Endothelial cell (in vitro differentiated cells): ENCODE measurements at places on chromosomes 3 and 15. TPM values are rescaled to one million over a fixed set of nuclear protein-coding genes. Genes with fewer than 3 reads are reported as not detected.

Gene IL16
- total RNA-seq = 29.6 TPM

Gene PARP6
- total RNA-seq = 77.4 TPM

Gene KNG1
- not detected for total RNA-seq

Gene MYNN
- total RNA-seq = 13.0 TPM

Gene PLIN1
- 0.64 TPM for total RNA-seq

Gene C2CD4A
- 0.18 TPM for total RNA-seq

Gene TTLL13
- not detected for total RNA-seq

Gene ITGA11
- 0.28 TPM for total RNA-seq

Gene CMTM8
- total RNA-seq = 16.2 TPM

DNA sequence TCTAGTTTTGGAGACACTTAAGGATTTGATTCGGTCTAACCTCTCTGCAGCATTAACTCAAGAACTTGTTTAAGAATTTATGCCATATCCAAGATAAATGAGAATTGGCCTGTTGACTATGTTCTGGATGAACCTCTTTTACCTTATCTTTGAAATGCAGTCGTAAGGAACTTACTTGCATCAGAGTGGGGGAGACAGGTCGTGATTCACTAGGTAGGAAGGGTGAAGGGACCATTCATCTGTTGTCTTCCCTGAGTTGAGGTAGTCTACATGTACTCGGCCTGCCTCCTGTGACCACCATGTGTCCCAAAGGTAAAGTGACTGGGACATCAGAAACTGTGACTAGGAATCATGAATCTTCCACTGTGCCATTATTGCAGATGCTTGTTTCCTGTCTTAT lies 248.0 kb upstream of the P2RY1 start:
- no peak for DNase-seq

GRCh38 chr3:62132027-62132602 lies 241.2 kb downstream of the FEZF2 start:
- no peak for DNase-seq

GRCh38 chr3:8767667-8768363 lies 1.6 kb downstream of the OXTR start:
- peak; percentile 46 for DNase-seq

GRCh38 chr3:38490281-38491030 lies 5.7 kb upstream of the EXOG start:
- DNase-seq = no peak

- no peak for DNase-seq
These were observed 4.6 kb downstream of the ACSBG1 start for GRCh38 chr15:78229431-78230406.

DNA sequence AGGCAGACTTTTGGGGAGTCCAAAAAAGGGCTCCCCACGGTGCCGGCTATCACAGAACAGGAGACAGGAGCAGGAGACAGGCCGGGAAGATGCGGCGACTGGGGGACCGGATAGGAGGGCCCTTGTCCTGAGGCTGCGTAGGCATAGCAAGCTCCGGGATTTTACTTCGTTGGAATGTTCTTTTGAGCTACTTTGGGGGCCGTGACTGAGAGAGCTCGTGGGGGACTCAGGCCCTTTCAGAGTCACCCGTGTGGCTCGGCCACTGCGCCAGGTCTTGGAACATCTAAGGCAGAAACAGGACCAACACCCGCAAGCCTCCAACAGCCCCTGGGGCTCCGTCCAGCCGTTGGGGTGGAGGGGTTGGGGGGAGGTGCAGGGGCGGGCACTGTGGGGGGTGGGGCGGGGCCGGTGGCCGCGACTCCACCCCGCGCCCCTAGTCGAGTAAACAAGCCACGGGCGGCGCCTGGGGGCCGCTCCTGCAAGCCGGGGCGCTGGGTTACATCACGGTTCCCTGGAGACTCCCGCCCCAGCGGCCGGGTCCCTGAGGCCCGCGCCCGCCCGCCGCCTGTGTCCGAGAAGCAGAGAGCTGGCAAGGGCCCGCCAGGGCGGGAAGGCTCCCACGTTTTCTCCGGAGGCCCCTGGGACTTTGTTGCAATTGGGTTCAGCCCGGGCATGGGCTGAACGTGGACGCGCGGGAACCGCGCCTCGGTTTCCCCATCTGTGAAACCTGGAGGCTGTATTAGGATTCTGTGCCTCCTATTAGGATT lies 23.3 kb upstream of the C15orf39 start:
- DNase-seq = peak; percentile 35

DNA sequence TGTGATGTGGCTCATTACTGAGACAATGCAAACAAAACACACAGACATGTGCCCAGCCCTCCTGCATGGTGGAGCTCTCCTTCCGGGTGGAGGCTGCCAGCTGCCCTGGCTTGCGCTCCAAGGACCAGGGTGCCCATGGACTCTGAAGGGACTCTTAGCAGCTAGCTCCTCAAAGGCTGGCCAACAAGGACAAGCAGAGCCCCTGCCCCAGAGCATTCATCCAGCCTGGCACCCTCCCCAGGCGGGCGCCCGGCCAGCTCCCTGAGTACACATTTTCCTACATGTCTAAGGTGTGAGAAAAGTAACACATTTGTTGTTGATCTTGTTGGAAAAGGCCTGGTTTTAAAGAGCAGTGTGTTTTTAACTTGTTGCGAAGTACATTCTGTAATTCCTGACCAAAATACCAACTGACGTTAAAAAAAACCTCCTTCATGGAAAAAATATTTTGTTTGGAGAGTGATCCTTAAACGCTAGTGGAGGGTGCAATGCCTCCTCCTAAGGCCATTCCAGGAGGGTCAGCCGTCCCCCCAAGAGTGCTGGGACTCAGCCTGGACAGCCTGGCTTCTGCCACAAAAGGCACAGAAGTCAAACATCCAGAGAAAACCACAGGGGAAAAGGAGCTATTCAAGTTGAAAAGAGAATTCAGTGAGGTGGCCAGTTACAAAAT lies 86.9 kb downstream of the KLF15 start:
- no peak for DNase-seq

DNA sequence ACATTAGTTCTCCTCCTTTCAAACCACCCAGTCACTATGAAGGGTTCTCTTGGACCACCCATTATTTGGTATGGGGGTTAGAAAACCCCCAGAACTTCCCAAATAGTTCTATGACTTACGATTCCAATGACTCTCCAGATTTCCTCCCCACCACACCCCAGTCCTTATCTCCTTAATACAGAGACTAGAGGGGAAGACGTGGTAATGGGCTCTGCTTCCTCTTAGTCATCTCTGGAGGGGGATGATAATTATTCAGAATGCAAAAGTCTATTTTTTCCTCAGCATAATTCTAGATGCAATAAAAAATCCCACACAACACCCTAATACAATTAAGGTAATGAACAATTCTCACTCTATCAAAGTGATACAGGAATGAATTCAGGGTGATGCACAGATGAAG lies 48.9 kb upstream of the CFAP161 start:
- no peak for DNase-seq

- DNase-seq = no peak
These were observed 59.5 kb downstream of the CBLB start for GRCh38 chr3:105809208-105809888.

DNA sequence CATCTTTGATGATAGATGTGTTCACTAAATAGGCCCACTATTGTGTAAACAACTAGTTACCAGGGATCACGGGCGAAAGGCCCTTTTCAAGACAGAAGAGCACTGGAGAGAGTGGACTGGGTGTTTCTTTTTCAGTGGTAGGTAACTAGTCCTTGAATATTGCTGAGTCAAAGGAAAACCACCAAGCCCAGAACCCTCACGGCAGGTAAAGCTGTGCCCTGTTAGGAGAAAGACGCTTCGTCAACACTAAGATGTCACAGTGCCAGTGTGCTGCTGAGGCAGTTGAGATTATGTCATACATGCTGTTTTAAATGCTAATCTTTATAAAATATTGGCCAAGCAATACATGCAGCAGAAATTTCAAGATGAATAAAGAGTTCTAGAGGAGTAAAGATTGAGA lies 578.6 kb downstream of the PYDC2 start:
- no peak for DNase-seq

DNA sequence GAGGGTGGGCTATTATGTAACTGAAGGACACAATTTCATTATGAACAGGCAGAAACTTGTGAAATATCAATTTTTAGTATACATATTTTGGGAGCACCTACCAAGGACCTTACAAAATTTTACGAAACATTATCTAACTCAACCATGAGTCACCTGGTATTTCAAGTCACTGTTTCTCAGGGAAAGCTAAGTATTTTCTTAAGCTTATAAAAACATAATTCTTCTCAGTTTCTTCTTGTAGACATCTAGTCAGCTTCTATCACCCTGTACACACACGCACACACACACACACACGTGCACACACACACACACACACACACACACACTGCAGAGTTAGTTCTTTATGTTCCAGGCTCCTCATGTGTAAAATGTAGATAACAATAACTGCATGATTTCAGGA lies 658.3 kb downstream of the TUSC7 start:
- DNase-seq = no peak

GRCh38 chr3:87796843-87797185 lies 262.0 kb downstream of the CGGBP1 start:
- DNase-seq = no peak

DNA sequence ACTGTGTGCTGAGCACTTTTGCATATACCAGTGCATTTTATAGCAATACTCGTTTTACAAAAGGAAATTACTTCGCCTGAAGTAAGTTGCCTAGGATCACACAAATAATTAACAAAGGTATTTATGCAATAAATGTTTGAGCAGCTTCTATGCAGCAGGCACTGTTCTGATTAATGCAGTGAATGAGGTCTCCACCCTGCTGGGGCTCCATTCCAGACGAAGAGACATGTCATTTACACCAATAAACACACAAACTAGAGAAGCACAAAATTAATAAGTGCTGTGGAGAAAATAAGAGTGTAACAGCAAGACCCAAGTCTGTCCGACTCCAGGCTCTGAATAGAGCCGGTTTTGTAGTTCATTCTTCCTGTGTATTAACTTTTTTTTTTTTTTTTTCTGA lies 17.5 kb downstream of the NOX5 start:
- no peak for DNase-seq

DNA sequence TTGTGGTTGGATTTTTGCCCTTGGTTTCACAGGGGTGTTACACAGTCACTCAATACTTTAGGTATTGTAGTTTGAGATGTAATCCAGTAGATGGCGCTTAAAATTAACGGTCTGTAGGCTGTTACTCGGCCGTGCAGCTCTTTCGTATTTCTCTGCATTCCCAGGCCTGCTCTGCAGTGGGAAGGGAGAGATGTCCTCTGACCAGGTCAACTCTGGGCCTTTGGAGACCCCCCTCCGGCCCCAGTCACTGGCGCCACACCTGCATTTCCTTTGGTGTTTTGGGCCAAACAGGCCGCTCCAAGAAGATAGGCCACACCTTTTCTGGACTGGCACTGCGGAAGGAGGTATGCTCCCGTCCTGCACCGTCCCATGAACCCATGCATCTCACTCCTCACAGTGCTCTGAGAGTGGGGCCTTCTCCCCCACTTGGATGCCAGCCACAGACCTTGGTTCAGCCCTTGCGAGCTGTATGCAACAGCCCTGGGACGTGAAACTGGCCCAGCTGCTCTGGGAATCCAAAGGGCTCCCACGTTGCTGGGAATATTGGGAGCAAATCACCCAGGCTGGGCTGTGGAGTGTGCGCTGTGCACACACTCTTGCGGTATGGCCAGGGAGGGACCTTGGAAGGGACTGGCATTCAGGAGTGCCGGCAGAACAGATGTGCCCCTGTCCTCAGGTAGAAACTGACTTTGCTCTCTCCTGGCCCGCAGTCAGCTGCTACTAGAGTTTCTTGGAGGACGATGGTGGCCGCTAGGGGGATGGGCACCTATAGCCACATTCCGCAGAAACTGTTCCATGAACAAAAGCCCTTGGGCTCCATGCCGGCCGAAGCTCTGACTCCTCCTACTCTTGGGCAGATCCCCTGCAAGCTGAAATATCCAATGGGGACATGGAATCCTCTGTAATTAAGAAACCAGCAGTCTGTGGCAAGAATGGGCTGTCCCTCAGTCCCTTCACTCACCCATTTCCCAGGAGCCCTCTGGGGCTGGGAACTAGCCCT lies 410.5 kb upstream of the CADM2 start:
- peak; percentile 18 for DNase-seq

DNA sequence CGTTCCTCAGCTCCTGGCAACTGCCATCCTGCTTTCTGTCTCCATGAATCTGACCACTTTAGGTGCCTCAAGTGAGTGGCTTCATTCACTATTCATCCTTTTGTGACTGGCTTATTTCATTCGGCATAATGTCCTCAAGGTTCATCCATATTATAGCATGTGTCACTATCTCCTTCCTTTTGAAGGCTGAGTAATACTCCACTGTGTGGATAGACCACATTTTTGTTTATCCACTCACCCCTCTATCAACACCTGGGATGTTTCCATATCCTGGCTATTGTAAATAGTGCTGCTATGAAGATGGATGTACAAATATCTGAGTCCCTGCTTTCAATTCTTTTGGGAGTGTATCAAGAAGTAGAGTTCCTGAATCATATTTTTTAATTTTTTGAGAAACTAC lies 98.8 kb downstream of the ADAMTS17 start:
- no peak for DNase-seq

DNA sequence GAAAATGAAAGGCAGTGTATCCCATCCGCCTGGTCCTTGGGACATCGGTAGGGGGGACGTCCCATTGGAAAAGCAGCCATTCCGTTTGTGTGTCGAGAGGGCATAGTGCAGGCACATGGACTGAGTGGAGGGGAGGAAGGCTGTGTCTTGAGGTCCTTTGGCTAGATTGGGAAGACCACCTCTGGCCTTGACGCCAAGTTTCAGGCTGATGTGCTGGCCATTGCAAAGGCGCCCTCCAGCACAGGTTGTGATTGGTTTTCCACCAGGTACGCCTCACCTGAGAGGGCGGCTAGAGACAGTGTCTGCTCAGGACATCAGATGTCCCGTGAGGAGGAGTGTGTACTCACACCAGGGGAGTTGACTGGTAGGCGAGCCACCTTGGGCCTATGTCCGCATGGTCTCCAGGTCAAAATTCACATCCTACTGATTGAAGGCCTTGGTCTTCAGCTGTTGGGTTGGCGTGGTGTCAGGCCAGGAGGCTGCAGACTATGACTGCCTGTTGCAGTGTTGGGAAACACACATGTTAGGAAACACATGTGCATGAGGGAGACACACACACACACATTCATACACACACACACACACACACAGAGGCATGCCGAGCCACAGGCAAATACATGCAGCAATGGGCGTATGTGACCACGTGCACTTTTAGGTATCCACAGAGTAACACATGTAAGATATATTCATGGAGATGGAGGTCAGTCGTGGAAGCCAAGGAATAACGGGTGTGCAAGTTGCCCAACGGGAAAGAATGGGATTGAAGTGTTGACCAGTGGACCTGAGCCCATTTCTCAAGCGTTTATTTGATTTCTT lies 98.4 kb downstream of the SNRPN start:
- no peak for DNase-seq

- DNase-seq = no peak
These were observed 428.7 kb upstream of the EPHA3 start for GRCh38 chr3:88678747-88679146.

DNA sequence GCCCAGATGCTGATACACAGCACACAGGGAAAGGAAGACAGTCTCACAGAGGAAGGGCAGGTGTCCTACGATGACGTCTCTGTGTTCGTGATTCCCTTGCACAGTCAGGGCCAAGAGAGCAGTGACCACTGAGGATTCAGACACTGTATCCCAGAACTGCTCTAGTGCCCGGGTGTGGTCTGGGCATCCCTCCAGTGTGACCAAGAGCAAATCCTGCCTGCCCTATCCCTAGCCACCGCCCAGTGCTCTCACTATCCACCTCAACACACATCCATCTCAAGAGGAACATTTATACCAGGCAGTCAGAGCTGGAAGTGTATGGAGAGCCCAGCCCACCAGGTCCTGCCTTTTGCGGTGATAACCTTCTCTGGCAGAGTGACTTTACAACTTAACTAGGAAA lies 4.1 kb downstream of the PPM1M start:
- no peak for DNase-seq
